ENCODE measurements at places on chromosomes 6 and 20.
A peak's percentile ranks its signal among the peaks of the same experiment; 100 is the strongest.

GRCh38 chr6:155968921-155969320 lies 513.3 kb upstream of the NOX3 start:
- no peaks in the 10 kb centered on the region for H3K36me3 ChIP-seq
- no peak for DNase-seq
- no peak overlapping the region for H3K27ac ChIP-seq
- H3K4me1 ChIP-seq, result no peaks in the 10 kb centered on the region
- no peak overlapping the region for H3K4me3 ChIP-seq

GRCh38 chr20:50296450-50297375 lies 106.1 kb downstream of the CEBPB start:
- no peaks in the 10 kb centered on the region for H3K36me3 ChIP-seq
- no peaks in the 10 kb centered on the region for H3K27me3 ChIP-seq
- H3K27ac ChIP-seq, result peak overlapping the region; percentile 82
- no peak for DNase-seq

- H3K27me3 ChIP-seq, result no peaks in the 10 kb centered on the region
- no peak for DNase-seq
- no peak overlapping the region for H3K4me3 ChIP-seq
These were observed 143.2 kb downstream of the PREX1 start for GRCh38 chr20:48684501-48685041.

DNA sequence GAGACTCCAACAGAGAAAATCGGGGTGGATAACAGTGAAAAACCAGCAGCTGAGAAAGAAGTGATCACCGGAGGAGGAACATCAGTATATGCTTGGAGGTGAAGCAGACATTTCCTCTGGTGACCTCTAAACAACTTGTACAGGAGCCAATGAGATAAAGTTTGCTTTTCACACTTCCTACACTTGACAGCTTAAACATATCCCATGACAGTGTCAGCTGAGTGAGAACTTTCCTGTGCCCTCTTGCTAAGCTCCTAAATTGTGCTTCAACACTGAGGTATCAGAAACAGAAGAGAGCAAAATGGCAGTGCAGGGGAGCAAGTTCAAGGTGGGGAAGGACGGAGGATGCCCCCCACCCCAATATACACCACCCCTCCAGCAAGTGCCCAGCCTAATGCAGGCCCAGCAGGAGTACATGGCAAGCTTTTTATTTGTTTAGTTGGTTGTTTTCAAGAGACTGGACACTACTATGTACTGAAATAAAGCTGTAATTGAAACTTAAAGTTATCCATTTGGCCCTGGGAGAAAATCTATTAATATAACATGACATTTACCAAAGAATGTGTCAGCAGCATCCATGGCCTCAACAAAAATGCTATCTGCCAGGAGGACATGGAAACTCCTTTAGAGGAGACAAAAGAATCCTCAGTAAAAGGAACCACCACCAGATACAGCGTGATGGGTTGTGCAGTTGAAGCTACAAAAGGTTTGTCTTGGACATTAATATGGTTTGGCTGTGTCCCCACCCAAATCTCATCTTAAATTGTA lies 540.2 kb downstream of the PRKN start:
- H3K4me3 ChIP-seq, result no peak overlapping the region
- no peaks in the 10 kb centered on the region for H3K36me3 ChIP-seq
- no peaks in the 10 kb centered on the region for H3K4me1 ChIP-seq
- no peak for DNase-seq

- no peaks in the 10 kb centered on the region for H3K27me3 ChIP-seq
- no peaks in the 10 kb centered on the region for H3K36me3 ChIP-seq
These were observed 46.0 kb downstream of the PHIP start for GRCh38 chr6:79031821-79032590.

DNA sequence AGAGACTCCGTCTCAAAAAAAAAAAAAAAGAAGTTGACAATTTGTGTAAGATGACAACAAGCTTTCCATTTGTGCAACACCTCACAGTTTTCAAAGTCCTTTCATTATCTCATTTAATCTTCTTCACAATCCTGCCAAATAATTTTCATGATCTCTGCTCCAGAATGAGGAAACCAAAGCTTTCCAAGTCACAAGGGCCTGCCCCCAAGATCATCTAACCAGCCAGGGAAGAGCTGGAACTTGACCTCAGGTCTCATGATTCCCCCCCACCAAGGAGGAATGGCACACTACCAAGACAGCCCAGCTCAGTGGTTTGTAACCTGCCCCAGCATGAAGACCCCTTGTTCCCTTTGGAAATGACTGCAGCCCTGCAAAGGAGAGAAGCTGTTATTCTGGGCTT lies 74.0 kb upstream of the PIM1 start:
- peak overlapping the region; percentile 33 for H3K27ac ChIP-seq
- H3K4me1 ChIP-seq, result no peaks in the 10 kb centered on the region
- H3K36me3 ChIP-seq, result no peaks in the 10 kb centered on the region
- H3K4me3 ChIP-seq, result no peak overlapping the region

GRCh38 chr6:44224965-44225305 lies 1.5 kb downstream of the SLC29A1 start:
- H3K4me3 ChIP-seq, result no peak overlapping the region
- DNase-seq, result no peak
- peaks cover 7% of the 10 kb centered on the region for H3K36me3 ChIP-seq
- peaks cover 55% of the 10 kb centered on the region for H3K4me1 ChIP-seq
- no peaks in the 10 kb centered on the region for H3K27me3 ChIP-seq

- no peaks in the 10 kb centered on the region for H3K36me3 ChIP-seq
- no peak overlapping the region for H3K4me3 ChIP-seq
- H3K27ac ChIP-seq, result no peak overlapping the region
- H3K27me3 ChIP-seq, result no peaks in the 10 kb centered on the region
- no peak for DNase-seq
These were observed 399.4 kb downstream of the CD83 start for GRCh38 chr6:14516956-14517355.

DNA sequence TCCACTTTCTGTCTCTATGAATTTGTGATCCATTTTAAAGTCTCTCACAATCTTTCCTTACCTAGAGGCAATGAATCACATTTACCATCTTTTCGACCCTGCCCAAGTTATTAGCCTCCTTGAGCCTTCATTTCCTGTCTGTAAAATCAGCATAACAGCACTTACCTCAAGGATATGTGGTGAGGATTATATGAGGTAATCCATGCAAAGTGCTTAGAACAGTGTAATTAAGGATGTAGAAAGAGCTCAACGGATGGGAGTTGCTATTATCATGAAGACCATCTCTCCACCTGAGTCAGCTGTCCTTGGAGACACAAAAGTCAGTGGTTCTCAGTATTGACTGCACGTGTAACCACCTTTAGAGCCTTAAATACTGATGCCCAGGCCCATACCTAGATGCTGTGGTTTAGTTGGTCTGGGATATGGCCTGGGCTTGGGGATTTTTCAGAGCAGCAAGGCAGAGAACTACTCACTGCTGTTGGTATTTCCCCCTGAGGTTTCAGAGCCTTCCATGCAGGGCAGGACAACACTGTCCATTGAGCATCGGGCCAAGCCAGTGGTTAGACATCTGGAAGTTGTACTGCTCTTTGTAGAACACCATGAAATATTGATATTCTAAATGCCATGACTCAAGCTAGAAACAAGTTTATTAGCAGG lies 55.8 kb downstream of the LYRM2 start:
- no peak overlapping the region for H3K4me3 ChIP-seq
- H3K36me3 ChIP-seq, result no peaks in the 10 kb centered on the region
- no peak overlapping the region for H3K27ac ChIP-seq

- peak overlapping the region; percentile 4 for H3K27ac ChIP-seq
- H3K27me3 ChIP-seq, result no peaks in the 10 kb centered on the region
- H3K36me3 ChIP-seq, result no peaks in the 10 kb centered on the region
- DNase-seq, result no peak
These were observed 434.0 kb upstream of the JARID2 start for GRCh38 chr6:14811775-14812428.

GRCh38 chr6:35057449-35058357 lies 83.4 kb downstream of the TCP11 start:
- no peak for DNase-seq
- no peaks in the 10 kb centered on the region for H3K36me3 ChIP-seq
- H3K27me3 ChIP-seq, result no peaks in the 10 kb centered on the region

GRCh38 chr6:159043947-159044346 lies 844 bp downstream of the TAGAP start:
- peak overlapping the region; percentile 42 for H3K4me3 ChIP-seq
- H3K27ac ChIP-seq, result peak overlapping the region; percentile 26
- H3K36me3 ChIP-seq, result no peaks in the 10 kb centered on the region
- no peak for DNase-seq
- H3K4me1 ChIP-seq, result peaks cover 20% of the 10 kb centered on the region
- no peaks in the 10 kb centered on the region for H3K27me3 ChIP-seq

- H3K27me3 ChIP-seq, result no peaks in the 10 kb centered on the region
- no peak overlapping the region for H3K4me3 ChIP-seq
- no peaks in the 10 kb centered on the region for H3K4me1 ChIP-seq
- peaks cover 95% of the 10 kb centered on the region for H3K36me3 ChIP-seq
- H3K27ac ChIP-seq, result no peak overlapping the region
These were observed 35.7 kb upstream of the PLCG1 start for GRCh38 chr20:41101660-41102059.

DNA sequence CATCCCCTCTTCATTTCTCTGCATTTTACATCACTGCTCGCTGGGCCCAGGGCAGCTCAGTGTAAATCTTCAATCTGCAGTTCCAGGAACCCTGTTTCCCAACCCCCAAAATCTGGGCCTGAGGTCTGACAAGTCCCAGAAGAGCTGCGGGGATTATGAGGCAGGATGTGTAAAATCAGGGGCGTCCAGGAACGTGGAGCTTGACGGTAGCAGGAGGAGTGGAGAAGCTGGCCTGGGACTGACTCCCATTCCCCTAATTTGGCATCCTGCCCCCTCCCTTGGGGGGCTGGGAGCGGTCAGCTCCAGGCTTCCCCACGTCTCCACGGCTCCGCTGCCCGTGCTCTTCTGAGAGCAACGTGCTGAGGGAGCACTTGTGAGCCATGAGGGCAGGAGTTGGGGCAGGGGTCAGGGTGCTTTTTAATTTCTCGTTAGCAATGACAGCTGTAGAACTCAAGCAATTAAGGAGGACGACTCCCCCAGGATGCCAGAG lies 23.4 kb upstream of the VEGFA start:
- no peak for DNase-seq
- H3K4me1 ChIP-seq, result no peaks in the 10 kb centered on the region

DNA sequence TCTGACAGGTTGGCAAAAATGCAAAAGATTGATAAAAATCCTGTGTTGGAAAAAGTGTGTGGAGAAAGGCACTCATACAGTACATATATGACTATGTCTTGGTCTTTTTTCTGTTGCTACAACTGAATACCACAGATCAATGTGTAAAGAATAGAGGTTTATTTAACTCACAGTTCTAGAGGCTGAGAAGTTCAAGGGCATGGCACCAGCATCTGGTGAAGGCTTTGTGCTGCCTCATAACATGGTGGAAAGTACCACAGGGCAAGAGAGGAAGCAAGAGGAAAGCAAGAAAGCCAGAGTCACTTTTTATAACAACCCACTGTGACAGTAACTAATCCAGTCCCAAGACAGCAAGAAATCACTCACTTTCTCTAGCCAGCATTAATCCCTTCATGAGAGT lies 57.5 kb downstream of the ALDH8A1 start:
- H3K4me3 ChIP-seq, result no peak overlapping the region
- H3K36me3 ChIP-seq, result no peaks in the 10 kb centered on the region
- no peaks in the 10 kb centered on the region for H3K4me1 ChIP-seq
- no peak overlapping the region for H3K27ac ChIP-seq
- no peak for DNase-seq

DNA sequence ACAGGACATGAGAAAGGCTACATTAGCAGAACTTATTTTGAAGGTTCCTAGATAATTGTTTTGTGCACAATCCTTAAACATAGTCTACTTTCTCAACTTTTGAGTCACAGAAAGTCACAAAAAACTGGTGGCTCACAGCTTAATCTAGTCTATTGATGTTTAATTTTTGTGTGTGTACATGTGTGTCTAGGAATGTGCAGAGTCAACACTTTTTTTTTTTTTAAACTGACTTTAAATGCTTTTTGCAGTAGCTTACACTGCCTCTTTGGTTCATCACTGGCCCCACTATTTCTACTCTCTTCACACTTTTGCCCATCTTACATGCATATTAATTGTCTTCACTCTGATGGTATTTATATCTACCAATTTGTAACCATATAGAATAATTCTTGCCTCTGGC lies 566.9 kb downstream of the BCKDHB start:
- no peak overlapping the region for H3K27ac ChIP-seq
- no peaks in the 10 kb centered on the region for H3K36me3 ChIP-seq
- H3K4me3 ChIP-seq, result no peak overlapping the region
- no peaks in the 10 kb centered on the region for H3K4me1 ChIP-seq
- H3K27me3 ChIP-seq, result no peaks in the 10 kb centered on the region
- DNase-seq, result no peak

DNA sequence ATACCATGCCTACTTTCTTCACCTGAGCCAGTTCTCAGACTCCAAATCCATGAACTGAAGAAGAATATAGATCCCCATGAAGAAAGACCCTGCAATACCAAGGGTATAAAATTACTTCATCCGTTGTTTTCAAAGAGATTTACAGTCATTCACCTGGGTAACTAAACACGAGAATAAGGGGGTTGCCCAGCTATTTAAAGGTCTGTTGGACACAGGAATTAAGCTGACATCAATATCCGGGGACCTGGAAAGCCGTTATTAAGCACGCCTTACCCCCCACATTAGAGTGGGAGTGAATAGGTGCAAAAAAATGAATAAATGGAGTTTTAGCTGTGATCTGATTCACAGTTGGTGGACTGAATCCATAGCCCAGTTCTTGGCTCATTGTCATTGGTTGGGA lies 28.9 kb downstream of the CLVS2 start:
- H3K27ac ChIP-seq, result no peak overlapping the region
- no peak for DNase-seq
- no peaks in the 10 kb centered on the region for H3K27me3 ChIP-seq
- H3K4me3 ChIP-seq, result no peak overlapping the region
- no peaks in the 10 kb centered on the region for H3K36me3 ChIP-seq

DNA sequence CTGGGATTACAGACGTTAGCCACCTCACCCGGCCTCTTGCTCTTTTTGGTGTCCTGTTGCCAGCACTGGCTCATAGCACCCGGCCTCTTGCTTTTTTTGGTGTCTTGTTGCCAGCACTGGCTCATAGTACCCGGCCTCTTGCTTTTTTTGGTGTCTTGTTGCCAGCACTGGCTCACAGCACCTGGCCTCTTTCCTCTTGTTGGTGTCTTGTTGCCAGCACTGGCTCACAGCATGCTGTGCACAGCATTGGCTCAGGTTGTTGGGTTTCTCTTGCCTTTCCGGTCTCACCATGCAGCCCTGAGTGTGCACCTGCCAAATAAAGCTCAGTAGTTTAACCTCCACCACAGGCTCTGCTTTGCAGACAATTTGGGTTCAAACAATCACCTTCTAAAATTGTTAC lies 208.2 kb downstream of the THBS2 start:
- H3K27me3 ChIP-seq, result no peaks in the 10 kb centered on the region
- H3K36me3 ChIP-seq, result no peaks in the 10 kb centered on the region
- H3K4me3 ChIP-seq, result no peak overlapping the region
- DNase-seq, result no peak
- H3K27ac ChIP-seq, result no peak overlapping the region

DNA sequence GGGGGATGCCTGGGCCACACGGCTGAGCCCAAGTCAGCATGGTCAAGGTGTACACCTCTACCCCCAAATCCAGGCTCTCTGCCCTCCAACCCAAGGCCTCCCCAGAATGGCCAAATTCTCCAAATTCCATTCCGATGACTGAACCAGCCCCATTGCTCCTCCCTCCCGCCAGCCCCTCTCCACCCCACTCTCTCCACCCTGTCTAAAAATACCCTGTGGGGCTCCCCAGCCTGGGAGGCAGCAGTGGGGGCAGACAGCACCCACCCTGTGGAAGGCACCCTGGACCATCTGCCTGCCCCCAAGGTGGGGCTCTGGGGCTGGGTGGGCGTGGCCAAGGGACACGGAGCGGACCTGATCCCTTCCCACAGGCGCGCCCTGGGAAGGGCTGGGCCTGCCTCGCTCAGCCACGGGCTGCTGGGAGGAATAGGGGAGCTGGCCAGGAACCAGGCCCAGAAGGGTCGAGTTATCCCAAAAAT lies 11.4 kb downstream of the TEAD3 start:
- H3K27me3 ChIP-seq, result no peaks in the 10 kb centered on the region
- peaks cover 20% of the 10 kb centered on the region for H3K36me3 ChIP-seq
- peak overlapping the region; percentile 71 for H3K27ac ChIP-seq
- peaks cover 13% of the 10 kb centered on the region for H3K4me1 ChIP-seq
- no peak for DNase-seq

Measured in tibial nerve (tissue), 4 donors.